Spleen (tissue), 13 donors: ENCODE measurements at places on chromosomes 4 and X. TPM values are rescaled to one million over a fixed set of nuclear protein-coding genes. Genes with fewer than 3 reads are reported as not detected.
A peak's percentile ranks its signal among the peaks of the same experiment; 100 is the strongest.

DNA sequence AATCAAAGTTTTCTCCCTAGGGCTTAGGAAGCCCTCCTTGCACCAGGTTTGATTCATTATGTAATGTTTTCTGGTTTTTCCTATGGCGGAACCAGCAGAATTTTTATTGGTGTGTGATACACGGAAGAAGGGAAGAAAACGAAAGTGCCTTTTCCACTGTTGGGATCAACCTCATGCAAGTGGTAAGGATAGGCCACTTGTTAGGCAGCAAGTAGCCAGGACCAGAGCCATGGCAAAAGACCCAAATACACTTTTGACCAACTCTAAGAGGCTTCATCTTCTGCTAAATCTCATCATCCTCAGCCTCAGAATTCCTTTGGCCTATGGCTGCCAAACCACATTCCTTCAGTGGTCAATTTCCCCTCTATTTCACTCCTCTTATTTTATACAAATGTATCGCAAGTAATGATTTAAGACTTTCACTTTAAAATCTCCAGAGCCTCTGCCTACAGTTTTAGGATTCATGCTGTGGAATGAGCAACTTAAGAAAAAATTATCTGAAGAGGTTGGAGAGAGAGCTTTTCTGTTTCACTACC, 21.2 kb downstream of the PPAT start:
- H3K4me1 ChIP-seq = no peaks in the 10 kb centered on the region
- H3K36me3 ChIP-seq = no peaks in the 10 kb centered on the region
- no peak for DNase-seq
- no peak overlapping the region for H3K4me3 ChIP-seq
- no peaks in the 10 kb centered on the region for H3K27me3 ChIP-seq
- H3K27ac ChIP-seq = peak overlapping the region; percentile 2

DNA sequence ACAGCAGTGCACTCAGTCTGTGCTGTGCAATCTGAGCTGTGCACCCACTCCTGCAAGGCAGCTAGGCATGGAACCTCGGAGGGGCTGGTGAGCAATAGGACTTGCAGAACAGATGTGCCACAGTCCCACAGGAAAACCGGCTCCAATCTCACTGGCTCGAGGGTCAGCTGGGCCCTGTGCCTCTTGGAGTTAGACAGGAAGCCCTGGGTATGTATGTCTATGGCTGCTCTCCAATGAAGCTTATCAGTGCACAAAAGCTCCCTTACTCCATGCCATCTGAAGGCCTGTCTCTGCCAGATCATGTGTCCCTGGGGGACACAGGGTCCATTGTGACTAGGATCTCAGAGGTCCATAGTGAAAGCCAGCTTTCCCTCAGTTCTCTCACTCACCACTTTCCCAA, 335.8 kb downstream of the SH3BGRL start:
- no peaks in the 10 kb centered on the region for H3K27me3 ChIP-seq
- no peak overlapping the region for H3K4me3 ChIP-seq
- no peaks in the 10 kb centered on the region for H3K36me3 ChIP-seq
- H3K27ac ChIP-seq = no peak overlapping the region

- peaks cover 29% of the 10 kb centered on the region for H3K36me3 ChIP-seq
- H3K4me3 ChIP-seq = no peak overlapping the region
- peaks cover 4% of the 10 kb centered on the region for H3K4me1 ChIP-seq
- peak overlapping the region; percentile 39 for H3K27ac ChIP-seq
These were observed 4.0 kb downstream of the HERC6 start for GRCh38 chr4:88382621-88383020.

DNA sequence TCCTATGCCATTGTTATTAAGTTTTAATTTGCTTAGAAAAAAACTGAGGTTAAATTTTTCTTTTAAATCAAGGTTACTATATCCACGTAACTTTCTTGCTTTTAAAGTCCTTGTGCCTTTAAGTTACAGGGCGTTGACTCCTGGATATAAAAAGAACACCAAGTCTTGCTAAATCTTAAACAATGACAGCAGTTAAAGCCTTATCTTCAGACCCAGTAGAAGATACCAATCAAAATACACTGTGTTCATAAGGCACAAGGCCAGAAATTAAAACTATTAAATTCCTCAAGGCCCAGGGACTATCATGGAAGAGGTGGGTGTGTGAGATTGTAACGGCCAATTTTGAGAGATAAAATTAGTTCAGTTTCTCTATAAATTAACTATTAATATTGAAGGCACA, 60.4 kb downstream of the PAGE2 start:
- no peaks in the 10 kb centered on the region for H3K27me3 ChIP-seq
- H3K4me3 ChIP-seq = no peak overlapping the region
- no peak for DNase-seq
- no peaks in the 10 kb centered on the region for H3K4me1 ChIP-seq
- peaks cover 10% of the 10 kb centered on the region for H3K36me3 ChIP-seq
- H3K27ac ChIP-seq = no peak overlapping the region

GRCh38 chrX:113919387-113919786, 664.5 kb upstream of the HTR2C start:
- DNase-seq = no peak
- no peaks in the 10 kb centered on the region for H3K27me3 ChIP-seq
- no peaks in the 10 kb centered on the region for H3K36me3 ChIP-seq
- no peak overlapping the region for H3K4me3 ChIP-seq
- no peak overlapping the region for H3K27ac ChIP-seq

DNA sequence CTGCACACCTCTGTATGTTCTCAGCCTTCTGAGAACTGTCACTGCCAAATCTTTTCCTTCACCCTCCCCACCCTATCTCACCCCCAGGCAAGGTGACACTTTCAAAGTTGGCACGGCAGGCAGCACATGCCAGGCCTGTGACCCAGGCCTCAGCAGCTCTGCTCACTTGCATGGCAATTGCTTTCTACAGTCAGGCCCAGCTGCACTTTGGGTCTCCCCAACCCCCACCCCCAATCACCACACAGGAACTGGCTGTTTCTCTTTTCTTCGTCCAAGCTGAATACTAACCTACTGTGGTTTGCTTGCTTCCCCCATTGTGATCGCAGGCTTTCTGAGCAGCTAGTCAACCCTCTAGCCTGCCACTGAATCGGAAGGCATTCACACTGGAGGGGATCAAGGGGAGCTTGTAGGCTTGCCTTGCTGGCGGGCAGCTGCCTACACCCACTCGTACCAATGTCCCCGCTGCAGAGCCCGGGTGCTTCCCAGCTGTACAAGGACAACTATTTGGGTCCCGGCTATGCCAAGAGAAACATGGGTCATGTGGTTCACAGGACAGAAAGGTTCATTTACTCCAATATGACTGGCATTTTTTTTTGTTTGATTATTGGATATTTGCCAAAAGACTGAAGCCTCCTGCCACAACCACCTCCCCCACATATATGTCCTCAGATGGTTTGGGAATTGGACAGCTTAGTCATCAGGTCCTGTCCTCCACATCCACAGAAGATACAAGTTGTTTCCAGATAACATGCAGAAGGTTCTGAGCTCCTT, 28.1 kb downstream of the SLC25A43 start:
- H3K4me1 ChIP-seq = no peaks in the 10 kb centered on the region
- no peak overlapping the region for H3K4me3 ChIP-seq
- peak overlapping the region; percentile 57 for H3K27ac ChIP-seq
- H3K27me3 ChIP-seq = no peaks in the 10 kb centered on the region
- peaks cover 9% of the 10 kb centered on the region for H3K36me3 ChIP-seq

GRCh38 chrX:102720237-102721168, at the start of gene GPRASP3:
Gene GPRASP3, plus strand, starts transcription at chrX:102720743. Its CDS starts 28,253 bp downstream, at chrX:102748996.
- no peaks in the 10 kb centered on the region for H3K36me3 ChIP-seq
- DNase-seq = peak; percentile 93
- H3K27me3 ChIP-seq = peaks cover 11% of the 10 kb centered on the region

- no peak overlapping the region for H3K27ac ChIP-seq
- H3K4me3 ChIP-seq = no peak overlapping the region
- no peaks in the 10 kb centered on the region for H3K4me1 ChIP-seq
- no peak for DNase-seq
- H3K27me3 ChIP-seq = no peaks in the 10 kb centered on the region
- H3K36me3 ChIP-seq = no peaks in the 10 kb centered on the region
These were observed 54.2 kb downstream of the ENOX2 start for GRCh38 chrX:130848763-130849162.

GRCh38 chrX:14916017-14916674, 42.9 kb downstream of the MOSPD2 start:
- no peak for DNase-seq
- H3K36me3 ChIP-seq = peaks cover 94% of the 10 kb centered on the region
- H3K4me1 ChIP-seq = no peaks in the 10 kb centered on the region
- H3K27me3 ChIP-seq = no peaks in the 10 kb centered on the region
- no peak overlapping the region for H3K27ac ChIP-seq

DNA sequence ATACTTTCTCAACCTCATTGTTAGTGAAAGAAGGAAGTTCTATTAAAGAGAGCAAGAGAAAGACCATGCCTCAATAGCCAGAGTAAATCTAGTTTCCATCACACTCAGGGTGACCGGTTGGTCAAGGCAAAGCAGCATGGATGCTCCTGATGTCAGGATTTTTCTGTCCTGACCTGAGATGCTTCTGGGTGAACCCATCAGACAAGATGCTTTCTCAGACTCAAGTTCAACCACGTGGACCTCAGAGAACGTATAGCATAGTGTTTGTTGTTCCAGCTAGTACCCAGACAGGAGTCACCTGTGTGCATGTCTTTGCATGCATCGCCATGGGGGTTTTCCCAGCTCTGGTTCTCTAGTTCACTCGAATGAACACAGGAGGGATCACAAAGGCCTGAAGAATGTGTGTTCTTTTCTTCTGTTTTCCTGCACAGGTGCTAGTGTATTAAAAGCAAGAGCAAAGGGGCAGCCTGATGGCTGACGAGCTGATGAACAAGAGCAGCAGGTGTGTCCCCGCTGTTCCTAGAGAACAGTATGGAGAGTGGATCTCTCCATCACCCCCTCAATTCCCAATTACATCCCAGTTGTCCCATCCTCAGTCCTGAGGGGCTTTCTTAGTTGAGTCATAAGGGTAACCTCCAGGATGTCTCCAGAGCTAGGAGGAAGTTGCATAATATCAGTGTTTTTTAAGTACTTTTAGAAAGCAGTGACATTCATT, 110.5 kb upstream of the ENPP6 start:
- no peaks in the 10 kb centered on the region for H3K27me3 ChIP-seq
- peaks cover 60% of the 10 kb centered on the region for H3K4me1 ChIP-seq
- H3K36me3 ChIP-seq = no peaks in the 10 kb centered on the region
- peak overlapping the region; percentile 79 for H3K27ac ChIP-seq

GRCh38 chr4:25308306-25308705, 4.3 kb upstream of the ZCCHC4 start:
- H3K36me3 ChIP-seq = no peaks in the 10 kb centered on the region
- H3K4me3 ChIP-seq = no peak overlapping the region
- no peaks in the 10 kb centered on the region for H3K27me3 ChIP-seq
- no peak overlapping the region for H3K27ac ChIP-seq
- H3K4me1 ChIP-seq = no peaks in the 10 kb centered on the region

GRCh38 chrX:106976416-106976815, 23.6 kb downstream of the MORC4 start:
- no peak overlapping the region for H3K27ac ChIP-seq
- no peak overlapping the region for H3K4me3 ChIP-seq
- no peaks in the 10 kb centered on the region for H3K4me1 ChIP-seq
- H3K27me3 ChIP-seq = no peaks in the 10 kb centered on the region

DNA sequence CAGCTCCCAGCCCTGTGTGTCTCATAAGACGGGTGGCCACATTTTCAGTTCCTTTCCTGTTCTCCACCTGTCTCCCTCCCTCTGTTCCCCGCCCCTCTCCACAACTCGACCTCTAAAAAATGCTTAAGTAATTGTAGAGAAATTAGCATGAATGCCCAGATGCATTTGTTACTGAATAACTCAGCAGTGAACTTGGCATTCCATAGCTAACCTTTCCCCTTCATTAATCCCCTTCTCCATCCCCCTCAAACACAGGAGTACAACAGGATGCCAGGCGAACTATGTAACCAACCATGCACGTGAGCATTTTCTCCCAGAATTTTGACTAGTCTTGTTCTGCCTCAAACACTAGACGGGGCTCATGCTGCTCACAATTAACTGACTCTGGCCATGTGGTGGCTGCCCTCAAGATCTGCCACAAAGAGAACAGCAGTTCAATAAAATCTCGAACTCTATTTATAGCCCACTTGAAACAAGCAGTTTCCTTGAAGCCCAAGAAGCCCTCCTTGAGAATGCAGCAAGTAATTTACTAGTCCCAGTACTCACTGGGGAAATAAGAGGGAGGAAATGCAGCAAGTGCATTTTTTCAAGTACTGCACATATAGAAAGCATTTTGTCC, 351.2 kb downstream of the ARHGAP24 start:
- no peak for DNase-seq
- peaks cover 59% of the 10 kb centered on the region for H3K4me1 ChIP-seq
- H3K27ac ChIP-seq = no peak overlapping the region
- no peaks in the 10 kb centered on the region for H3K36me3 ChIP-seq
- H3K27me3 ChIP-seq = no peaks in the 10 kb centered on the region

DNA sequence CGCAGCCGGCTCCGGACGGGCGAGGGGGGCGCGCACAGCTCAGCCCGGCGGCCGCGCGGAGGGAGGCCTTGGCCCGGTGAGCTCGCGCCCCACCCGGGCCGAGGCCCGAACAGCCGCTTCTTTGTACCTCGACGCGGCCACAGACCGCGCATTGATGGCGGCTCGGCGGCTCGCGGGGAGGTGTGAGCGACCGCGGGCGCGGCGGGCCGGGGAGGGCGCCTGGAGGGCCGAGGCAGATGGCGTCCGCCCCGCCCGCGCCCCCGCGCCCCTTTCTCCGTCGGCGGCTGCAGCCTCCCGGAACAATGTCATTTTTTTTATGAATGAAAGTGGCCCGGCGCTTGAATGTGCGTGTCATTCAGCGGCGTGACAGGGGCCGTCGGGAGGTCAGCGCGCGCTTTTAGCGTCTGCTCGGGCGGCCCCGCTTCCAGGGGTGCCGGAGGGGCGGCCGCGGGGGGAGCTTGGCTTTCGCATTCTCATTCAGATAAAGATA, 1.8 kb downstream of the FGFR3 start:
- H3K36me3 ChIP-seq = no peaks in the 10 kb centered on the region
- peaks cover 79% of the 10 kb centered on the region for H3K27me3 ChIP-seq
- DNase-seq = no peak

GRCh38 chr4:41408150-41408549, 129.8 kb upstream of the LIMCH1 start:
- H3K27ac ChIP-seq = no peak overlapping the region
- H3K4me3 ChIP-seq = no peak overlapping the region
- no peaks in the 10 kb centered on the region for H3K27me3 ChIP-seq
- no peak for DNase-seq
- no peaks in the 10 kb centered on the region for H3K4me1 ChIP-seq

GRCh38 chrX:13891377-13892140, 74.7 kb upstream of the GPM6B start:
- H3K4me3 ChIP-seq = no peak overlapping the region
- H3K36me3 ChIP-seq = no peaks in the 10 kb centered on the region
- DNase-seq = no peak
- peaks cover 20% of the 10 kb centered on the region for H3K27me3 ChIP-seq
- no peak overlapping the region for H3K27ac ChIP-seq
- H3K4me1 ChIP-seq = no peaks in the 10 kb centered on the region

GRCh38 chrX:46202733-46203514, 342.3 kb downstream of the ZNF674 start:
- no peaks in the 10 kb centered on the region for H3K4me1 ChIP-seq
- no peak overlapping the region for H3K27ac ChIP-seq
- no peak for DNase-seq
- H3K4me3 ChIP-seq = no peak overlapping the region
- no peaks in the 10 kb centered on the region for H3K27me3 ChIP-seq

Gene PTTG2
- polyA plus RNA-seq = 0.53 TPM

Gene WNK3
- 0.11 TPM for polyA plus RNA-seq

Gene KIF4A
- polyA plus RNA-seq = 1.3 TPM

Gene PSAPL1
- polyA plus RNA-seq = not detected

Gene MAGEA8
- polyA plus RNA-seq = not detected

Gene DMD
- 1.3 TPM for polyA plus RNA-seq

Gene GPRASP1
- 3.0 TPM for polyA plus RNA-seq

Gene PAGE1
- polyA plus RNA-seq = not detected

Gene ENPEP
- polyA plus RNA-seq = 3.7 TPM

Gene NAT8L
- 0.29 TPM for polyA plus RNA-seq

Gene MSX1
- 1.1 TPM for polyA plus RNA-seq

Gene SLC10A7
- 1.8 TPM for polyA plus RNA-seq

Gene GAGE1
- polyA plus RNA-seq = not detected
